ENCODE measurements at places on chromosomes 6 and 20.
A peak's percentile ranks its signal among the peaks of the same experiment; 100 is the strongest.

- peak; percentile 32 for DNase-seq
Measured at GRCh38 chr20:22511943-22512910, 72.1 kb downstream of the FOXA2 start.

- DNase-seq, result no peak
Measured at GRCh38 chr6:108951351-108951953, 103.2 kb downstream of the ARMC2 start.

- no peak for DNase-seq
Measured at GRCh38 chr6:132513831-132514545, 1.1 kb upstream of the STX7 start.

DNA sequence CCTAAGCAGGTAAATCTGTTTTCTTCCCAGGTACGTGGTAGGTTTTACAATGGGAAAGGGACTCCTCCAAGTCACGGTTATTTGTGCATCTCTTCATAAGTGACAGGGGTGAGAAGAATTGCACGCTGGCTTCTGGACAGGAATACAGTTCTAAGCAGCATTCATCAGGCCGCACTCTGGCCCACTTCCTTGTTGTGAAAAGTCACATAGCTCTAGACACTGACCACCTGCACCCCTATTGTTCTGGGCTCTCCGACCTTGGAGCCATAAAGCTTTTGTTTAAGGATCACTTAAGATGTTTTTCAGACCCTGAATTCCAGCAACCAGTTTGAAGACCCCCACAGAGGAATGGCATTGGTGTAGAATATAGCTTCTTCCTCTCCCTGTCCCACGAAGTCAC lies 31.4 kb downstream of the RAMACL start:
- DNase-seq, result no peak

- no peak for DNase-seq
Measured at GRCh38 chr6:156182356-156182755, 594.8 kb upstream of the ARID1B start.

- no peak for DNase-seq
Measured at GRCh38 chr20:50455656-50456451, 54.3 kb upstream of the PTPN1 start.

GRCh38 chr6:13648850-13649249 lies 33.7 kb downstream of the NOL7 start:
- no peak for DNase-seq

DNA sequence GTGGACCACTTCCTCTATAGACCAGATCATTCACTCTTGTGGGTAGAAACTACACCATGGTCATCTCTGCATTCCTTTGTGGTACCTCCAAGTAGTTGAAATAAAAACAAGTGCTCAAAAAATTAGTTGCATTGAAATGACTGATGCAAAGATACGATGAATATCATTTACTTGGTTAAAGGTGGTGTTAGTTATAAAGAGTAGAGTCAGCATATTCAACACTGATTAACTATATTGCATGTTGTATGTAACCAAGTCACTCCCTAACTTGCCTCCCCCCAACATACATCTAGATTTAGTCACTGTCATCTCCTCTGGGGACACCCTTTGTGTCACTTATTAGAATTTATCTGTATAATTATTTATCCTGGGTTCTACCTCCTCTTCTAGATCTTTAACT lies 77.7 kb downstream of the SHLD1 start:
- no peak for DNase-seq

GRCh38 chr6:95587989-95588388 lies 10.7 kb downstream of the MANEA start:
- no peak for DNase-seq

DNA sequence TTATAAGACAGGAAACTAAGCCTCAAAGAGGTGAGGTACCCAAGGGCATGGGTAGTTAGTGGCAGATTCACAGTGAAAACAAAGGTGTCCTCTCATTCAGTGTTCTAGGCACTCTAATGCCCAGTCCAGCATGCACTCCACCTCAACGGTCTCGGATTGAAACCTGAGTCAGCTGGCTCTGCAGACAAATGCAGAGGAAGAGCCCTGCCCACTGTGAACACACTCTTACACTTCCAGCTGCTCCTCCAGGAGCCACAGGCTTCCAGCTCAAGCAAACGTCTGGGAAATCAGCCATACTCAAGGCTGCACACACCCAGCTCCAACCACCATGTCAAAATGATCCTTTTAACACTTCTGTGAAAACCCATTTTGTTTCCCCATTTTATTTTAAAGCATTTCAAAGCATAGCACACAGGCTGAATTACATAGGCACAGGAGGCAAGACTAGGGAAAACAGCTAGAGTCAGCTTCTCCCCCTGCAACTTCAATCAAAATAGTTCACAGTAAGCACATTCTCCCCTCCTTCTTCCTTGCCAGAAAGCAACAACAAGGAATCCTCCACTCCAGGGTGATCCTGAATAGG lies 3.0 kb upstream of the IL17A start:
- no peak for DNase-seq

- no peak for DNase-seq
Measured at GRCh38 chr20:47362361-47363219, 6.1 kb upstream of the ZMYND8 start.

- DNase-seq, result no peak
Measured at GRCh38 chr6:132456700-132457143, 55.4 kb upstream of the MOXD1 start.

Measured in vagina (tissue), 2 donors.